Right renal cortex interstitium (tissue), 3 donors: ENCODE measurements at places on chromosomes 4 and X. TPM values are rescaled to one million over a fixed set of nuclear protein-coding genes. Genes with fewer than 3 reads are reported as not detected.

SAGE1 gene
- not detected for polyA plus RNA-seq

ADAM29 gene
- 0.08 TPM for polyA plus RNA-seq

SPANXA1 gene
- not detected for polyA plus RNA-seq

MTMR8 gene
- polyA plus RNA-seq = 1.3 TPM

TMPRSS11B gene
- polyA plus RNA-seq = not detected

SLC25A53 gene
- polyA plus RNA-seq = 9.6 TPM

STK26 gene
- polyA plus RNA-seq = 10.8 TPM

ARX gene
- polyA plus RNA-seq = not detected

BEX5 gene
- 18.8 TPM for polyA plus RNA-seq

GPRASP3 gene
- polyA plus RNA-seq = 18.9 TPM

SSX4B gene
- polyA plus RNA-seq = not detected

GLRB gene
- polyA plus RNA-seq = 13.8 TPM

PCDH19 gene
- polyA plus RNA-seq = 2.6 TPM

PALLD gene
- 223 TPM for polyA plus RNA-seq

TMEM156 gene
- 4.9 TPM for polyA plus RNA-seq

USP53 gene
- 40.5 TPM for polyA plus RNA-seq

- DNase-seq = no peak
These were observed 27.5 kb upstream of the BBS12 start for GRCh38 chr4:122705009-122705408.

DNA sequence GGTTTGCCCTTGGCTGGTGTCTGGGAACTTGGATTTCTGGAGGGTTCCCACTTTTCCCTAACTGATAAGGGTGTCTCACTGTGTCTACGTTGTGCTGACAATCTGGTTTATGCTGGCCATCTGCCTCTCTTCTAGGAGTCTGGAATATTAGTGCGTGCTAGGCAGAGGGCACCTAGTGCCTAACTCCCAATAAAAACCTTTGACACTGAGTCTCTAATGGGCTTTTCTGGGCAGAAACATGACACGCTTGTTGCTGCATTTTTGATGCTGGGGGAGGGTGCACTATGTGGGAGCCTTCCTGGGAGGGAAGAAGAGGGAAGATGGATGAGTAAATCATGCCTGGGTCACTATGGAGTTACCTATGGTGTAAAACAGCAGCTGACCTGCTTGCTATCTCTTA, 16.3 kb upstream of the ZNF41 start:
- DNase-seq = no peak

DNA sequence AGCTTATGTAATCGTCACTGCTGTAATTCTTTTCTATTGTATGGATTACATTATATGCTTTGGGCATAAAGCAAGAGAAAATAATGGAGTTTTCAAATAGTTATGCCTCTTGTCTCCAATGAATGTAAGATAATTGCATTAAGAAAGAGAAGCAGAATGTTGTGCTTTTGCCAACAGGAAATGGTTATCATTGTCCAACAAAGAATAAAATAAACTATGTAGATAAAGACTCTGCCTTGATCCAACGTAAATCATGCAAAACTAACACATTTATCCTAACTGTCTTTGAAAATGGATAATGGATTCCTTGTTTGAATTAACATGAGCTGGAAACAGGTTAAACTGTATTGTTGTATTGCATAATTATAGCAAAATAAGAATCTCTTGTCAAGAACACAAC, 1709.0 kb downstream of the PCDH7 start:
- no peak for DNase-seq

GRCh38 chrX:113124693-113125092, 284.1 kb upstream of the AMOT start:
- no peak for DNase-seq

GRCh38 chr4:82746705-82747574, 51.7 kb downstream of the SCD5 start:
- DNase-seq = no peak

- DNase-seq = no peak
These were observed 28.5 kb upstream of the CRMP1 start for GRCh38 chr4:5921101-5921980.

GRCh38 chr4:20194123-20195013, 57.3 kb upstream of the SLIT2 start:
- no peak for DNase-seq

- no peak for DNase-seq
These were observed 8.8 kb downstream of the ENPEP start for GRCh38 chr4:110484767-110485166.

GRCh38 chr4:80685214-80685613, 345.3 kb upstream of the BMP3 start:
- DNase-seq = peak; percentile 8

DNA sequence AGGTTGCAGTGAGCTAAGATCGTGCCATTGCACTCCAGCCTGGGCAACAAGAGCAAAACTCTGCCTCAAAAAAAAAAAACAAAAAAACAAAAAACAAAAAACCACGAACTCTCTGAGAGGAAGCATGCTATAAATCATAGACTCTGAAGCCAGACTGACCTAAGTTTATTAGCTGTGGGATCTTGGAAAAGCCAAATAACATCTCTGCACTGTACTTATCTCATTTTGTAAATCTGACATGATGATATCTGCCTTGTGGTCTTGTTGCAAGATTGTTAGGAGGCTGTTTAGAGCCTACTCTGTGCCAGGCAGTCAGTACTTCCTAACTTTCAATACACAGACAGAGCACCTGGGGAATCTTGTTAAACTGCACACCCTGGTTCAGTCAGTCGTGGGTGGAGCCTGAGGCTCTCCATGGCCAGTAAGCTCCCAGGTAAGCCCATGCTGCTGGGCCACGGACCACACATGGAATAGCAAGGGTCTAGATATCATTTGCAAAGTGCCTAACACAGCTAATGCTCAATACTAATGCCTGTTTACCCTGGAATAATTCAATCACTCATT, 107.6 kb upstream of the SMIM10 start:
- DNase-seq = no peak

GRCh38 chr4:41882625-41883347, 52.4 kb upstream of the TMEM33 start:
- DNase-seq = no peak

DNA sequence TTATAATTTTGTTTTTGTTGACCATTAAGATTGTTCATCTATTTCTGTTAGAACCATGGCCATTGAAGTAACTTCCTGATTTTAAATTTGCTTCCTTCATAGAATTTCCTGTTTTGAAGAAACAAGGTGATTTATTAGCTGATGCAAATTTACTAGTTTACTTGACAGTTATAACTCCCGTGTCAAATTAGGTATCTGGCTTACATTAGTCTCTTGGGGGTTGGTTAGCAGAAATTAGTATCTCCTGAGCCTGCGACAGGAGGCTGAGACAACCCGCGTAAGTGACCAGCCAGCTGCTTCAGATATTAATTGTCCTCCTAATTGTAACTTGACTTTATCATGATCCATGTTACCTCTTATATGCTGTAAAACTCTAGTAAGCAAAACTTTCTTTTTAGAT, 154.3 kb downstream of the CFAP299 start:
- DNase-seq = no peak

- no peak for DNase-seq
These were observed 35.7 kb upstream of the NDST4 start for GRCh38 chr4:115149106-115149505.

- DNase-seq = no peak
These were observed 180.8 kb downstream of the SPRY1 start for GRCh38 chr4:123577225-123577906.

GRCh38 chr4:90995996-90996395, 868.8 kb downstream of the CCSER1 start:
- no peak for DNase-seq

GRCh38 chr4:121243485-121243884, 79.4 kb upstream of the TNIP3 start:
- no peak for DNase-seq

DNA sequence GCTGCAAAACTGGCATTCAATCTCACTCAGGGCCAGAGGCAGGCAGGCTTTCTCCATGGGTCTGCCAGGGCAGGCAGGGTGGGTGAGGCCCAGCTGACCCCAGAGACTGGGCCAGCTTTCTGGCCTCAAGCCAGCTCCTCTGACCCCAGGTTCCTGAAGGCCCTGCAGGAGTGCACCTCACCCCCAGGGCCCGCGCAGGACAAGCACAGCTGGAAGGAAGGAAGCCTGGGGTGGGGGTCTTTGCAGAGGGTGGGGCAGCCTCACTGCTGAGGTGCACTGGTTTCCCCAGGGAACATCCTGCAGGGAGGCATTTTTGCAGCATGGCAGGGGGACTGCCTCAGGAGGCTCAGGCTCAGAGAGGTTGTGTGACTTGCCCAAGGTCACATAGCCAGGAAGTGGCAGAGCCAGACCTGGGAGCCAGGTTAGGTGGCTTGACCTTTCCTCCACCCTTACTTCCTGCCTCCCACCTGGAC, 31.5 kb upstream of the AFAP1 start:
- no peak for DNase-seq

GRCh38 chrX:113644426-113644825, 803.8 kb upstream of the AMOT start:
- no peak for DNase-seq

DNA sequence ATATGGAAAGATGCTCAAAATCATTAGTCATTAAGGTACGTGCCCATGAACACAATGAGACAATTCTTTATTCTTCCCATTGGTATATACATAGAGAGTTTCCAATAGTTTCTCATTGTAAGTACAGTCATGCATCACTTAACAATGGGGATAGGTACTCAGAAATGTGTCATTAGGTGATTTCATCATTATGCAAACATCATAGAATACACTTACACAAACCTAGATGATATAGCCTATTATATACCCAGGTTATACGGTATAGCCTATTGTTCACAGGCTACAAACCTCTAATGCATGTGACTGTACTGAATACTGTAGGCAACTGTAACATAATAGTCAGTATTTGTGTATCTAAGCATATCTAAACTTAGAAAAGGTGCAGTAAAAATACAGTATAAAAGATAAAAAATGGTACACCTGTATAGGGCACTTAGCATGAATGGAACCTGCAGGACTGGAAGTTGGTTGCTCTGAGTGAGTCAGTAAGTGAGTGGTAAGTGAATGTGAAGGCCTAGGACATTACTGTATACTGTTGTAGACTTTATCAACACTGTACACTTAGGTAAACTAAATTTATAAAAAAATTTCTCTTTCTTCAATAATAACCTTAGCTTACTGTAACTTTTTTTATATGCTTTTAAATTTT, 49.6 kb downstream of the KLHL13 start:
- DNase-seq = no peak

- DNase-seq = no peak
These were observed 93.1 kb downstream of the PSAPL1 start for GRCh38 chr4:7341491-7342222.

GRCh38 chr4:165199286-165199685, 8.1 kb upstream of the KLHL2 start:
- DNase-seq = no peak

DNA sequence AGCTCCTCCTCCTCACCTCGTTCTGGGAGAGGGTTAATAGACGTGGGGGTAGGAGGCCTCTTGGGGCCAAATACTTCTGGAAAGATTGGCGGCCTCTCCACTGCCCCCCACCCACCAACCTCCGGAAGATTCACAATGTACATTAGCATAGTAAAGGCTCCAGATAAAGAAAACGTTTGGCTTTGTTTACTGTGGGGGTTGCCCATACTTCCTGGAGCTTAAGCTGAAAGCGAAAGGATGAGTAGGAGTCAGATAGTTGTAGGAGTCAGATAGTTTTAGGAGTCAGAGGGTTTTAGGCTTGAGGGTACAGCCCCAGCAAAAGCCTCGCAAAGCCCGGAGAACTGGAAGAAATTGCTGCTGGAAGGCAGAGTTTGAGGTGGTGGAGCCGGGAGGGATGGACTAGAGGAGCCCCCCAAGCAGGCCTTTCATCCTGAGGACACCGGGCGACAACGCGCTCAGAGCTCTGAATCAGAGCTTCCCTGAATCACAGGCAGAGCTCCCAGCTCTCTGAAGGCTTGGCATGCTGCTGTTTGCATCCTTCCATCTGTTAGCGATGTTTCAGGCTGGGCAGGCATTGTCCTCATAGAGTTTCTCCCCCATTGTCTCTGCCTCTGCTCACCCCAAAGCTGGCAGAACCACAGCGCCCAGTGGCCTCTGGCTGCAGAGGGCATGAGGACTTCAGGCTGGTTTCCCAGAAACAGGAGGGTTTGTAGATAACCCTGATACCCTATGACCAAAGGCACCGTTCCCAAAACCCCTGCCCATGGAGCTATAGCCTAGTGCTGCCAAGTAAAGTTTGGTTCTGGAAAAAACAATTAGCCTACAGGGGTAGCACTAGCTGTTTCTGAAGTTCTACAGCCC, 280.7 kb downstream of the BCOR start:
- DNase-seq = no peak

- DNase-seq = no peak
These were observed 155.6 kb upstream of the PITX2 start for GRCh38 chr4:110778521-110778920.

DNA sequence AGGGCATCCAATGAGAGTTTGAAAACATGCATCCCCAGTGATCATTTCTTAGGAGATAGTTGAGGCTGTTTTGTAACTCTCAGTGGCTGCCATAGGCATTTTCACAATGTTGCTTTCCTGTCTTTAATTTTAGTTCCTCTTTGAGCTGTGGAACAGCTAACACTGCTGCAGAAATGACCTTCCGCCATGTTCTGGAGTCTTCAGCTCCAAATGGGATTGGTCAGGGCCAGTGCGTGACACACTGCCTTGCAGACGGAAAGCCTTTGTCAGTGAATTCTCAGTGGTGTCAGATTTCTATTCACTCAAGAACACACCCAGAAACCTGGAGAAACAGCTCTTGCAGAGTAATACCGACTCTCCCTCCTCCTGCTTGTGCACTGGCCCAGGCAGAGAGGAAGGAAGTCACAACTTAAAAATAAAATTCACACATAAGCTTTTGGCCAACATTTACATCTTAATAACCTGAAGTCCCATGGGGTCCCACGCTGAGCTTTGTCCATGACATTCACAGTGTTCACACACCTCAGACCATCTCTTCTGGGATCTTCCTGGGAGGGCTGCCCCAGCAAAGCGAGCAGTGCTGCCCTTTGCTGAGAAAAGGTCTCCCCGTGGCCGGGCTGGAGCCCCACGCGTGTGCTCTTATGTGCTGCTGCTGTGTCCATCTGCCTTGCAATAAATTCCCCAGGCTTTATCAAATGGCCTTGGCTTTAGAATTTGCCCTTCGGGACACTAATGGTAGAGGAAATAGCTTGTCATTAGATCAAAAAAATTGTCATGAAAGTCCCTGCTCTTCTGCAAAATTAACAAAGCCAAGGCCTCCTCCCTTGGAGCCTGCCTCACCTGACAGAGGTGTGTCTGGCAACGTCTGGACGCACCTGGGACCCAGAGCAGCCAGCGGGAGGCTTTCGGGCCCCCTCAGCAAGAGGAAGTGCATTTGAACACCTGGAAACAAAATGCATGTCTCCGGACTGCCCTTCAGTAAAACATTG, 126.8 kb downstream of the IRF2 start:
- no peak for DNase-seq

DNA sequence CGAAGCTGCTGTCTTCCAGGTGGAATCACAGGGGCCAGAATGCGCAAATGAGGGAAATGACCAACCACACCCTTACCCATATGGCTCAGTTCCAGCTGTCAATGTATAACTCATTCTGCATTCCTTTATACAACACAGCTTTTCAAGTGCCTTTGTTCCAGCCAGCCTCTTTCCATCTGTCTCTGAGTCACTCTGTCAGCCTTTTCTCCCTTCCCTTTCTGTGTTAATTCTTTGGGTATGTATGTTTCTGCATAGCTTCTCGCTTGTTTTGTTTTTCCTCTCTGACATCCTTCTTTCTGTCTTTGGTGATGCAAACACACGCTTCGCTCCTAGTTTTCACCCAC, 54.5 kb downstream of the RS1 start:
- peak; percentile 15 for DNase-seq

- DNase-seq = no peak
These were observed 190.6 kb downstream of the NSUN7 start for GRCh38 chr4:40940317-40940741.

- no peak for DNase-seq
These were observed 33.2 kb downstream of the FGFRL1 start for GRCh38 chr4:1044469-1045192.

GRCh38 chrX:123648028-123648810, 84.6 kb downstream of the THOC2 start:
- DNase-seq = peak; percentile 34
